ENCODE measurements at places on chromosomes 11 and 22. TPM values are rescaled to one million over a fixed set of nuclear protein-coding genes. Genes with fewer than 3 reads are reported as not detected.

DNA sequence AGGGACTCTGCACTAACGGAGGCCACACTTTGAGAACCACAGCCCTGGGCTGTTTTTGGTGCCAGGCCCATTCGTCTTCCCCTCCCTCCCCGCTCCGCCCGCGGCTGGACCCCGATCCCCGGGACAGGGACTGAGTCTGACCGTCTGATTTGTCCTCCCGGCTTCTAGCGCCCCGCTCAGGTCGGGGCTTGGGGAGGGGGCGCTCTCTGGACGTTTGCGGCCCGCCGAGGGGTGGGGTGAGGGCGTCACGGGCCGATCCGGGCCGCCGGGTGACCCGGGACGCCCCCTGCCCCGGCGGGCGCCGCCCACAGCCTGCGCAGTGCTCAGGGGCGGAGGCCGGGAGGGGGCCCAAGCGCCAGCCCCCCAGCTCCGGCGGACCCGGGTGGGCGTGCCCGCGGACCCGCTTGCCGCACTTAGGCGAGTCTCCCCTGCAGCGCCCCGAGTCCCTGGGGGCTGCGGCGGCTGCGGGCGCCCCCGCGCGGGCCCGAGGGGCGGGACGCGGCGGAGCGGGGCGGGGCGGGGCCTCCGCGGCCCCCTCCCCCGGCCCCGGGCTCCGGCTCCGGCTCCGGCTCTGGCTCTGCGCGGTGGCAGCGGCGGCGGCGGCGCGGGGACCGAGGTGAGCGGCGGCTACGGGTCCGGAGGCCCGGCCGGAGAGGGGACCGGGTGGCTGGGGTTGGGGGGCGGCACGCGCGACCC is 33.7 kb upstream of the PRR5 start:
- DNase-seq: no peak

- no peak for DNase-seq
Observed at GRCh38 chr11:85699957-85700741, 14.2 kb upstream of the CCDC89 start.

GRCh38 chr11:16825968-16826367 is 87.5 kb downstream of the C11orf58 start:
- no peak for DNase-seq

GRCh38 chr22:38753948-38754750 is 1.6 kb downstream of the SUN2 start:
- no peak for DNase-seq

DNA sequence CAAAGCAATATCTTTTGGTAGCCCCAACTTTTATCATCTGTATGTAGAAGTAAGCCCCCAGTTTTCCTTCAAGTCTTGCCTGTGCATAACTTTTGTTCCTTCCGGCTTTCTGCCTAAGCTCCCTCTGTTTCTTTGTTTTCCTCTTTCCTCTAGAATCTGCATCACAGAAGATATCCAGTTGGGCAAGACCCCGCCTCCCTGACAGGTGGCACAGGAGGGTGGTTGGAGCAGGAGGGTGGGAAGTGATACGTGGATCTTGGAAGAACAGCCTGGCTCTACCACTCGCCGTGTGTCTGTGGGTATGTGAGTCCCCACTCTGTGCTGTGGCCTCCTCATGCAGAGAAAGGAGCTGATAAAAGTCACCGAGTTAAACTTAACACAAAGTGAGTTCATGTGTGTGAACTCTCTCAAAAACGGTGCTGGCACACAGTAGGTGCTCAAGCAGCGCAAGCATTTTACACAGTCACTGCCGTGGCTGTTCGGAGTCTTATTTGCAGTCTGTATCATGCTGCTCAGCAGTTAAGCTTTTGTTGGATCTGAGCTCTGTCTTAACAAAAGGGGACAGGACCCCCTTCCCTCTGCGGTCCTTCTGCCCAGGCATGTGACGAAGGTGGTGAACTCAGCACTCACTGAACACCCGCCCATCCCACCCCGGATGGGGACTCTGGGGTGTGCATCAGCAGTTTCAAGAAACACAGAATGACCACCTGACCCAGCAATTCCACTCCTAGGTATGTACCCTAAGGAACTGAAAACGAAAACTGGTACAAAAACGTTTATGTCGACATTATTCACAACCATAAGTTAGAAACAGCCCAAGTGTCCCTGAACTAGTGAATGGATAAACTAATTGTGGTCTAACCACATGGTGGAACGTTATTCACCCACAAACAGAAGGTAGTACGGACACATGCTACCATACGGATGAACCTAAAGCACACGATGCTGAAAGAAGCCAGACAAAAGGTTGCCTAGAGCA is 249.1 kb downstream of the CTTN start:
- no peak for DNase-seq

Gene MMP13
- total RNA-seq: not detected

DNA sequence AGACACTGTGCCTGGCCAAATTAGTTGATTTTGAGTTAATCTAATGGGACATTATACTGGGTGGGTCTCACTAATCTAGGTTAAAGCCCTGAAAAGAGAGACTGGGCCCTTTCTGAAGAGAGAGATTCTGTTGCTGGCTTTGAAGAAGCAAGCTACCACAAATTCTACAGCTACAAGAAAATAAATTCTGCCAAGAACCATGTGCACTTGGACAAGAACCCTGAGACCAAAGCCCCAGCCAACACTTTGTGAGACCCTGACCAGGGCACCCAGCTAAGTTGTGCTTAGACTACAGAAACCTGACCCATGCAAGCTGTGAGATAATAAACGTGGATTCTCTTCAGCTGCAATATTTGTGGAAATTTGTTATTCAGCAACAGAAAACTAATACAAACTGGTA is 20.1 kb upstream of the SPON1 start:
- no peak for DNase-seq

DNA sequence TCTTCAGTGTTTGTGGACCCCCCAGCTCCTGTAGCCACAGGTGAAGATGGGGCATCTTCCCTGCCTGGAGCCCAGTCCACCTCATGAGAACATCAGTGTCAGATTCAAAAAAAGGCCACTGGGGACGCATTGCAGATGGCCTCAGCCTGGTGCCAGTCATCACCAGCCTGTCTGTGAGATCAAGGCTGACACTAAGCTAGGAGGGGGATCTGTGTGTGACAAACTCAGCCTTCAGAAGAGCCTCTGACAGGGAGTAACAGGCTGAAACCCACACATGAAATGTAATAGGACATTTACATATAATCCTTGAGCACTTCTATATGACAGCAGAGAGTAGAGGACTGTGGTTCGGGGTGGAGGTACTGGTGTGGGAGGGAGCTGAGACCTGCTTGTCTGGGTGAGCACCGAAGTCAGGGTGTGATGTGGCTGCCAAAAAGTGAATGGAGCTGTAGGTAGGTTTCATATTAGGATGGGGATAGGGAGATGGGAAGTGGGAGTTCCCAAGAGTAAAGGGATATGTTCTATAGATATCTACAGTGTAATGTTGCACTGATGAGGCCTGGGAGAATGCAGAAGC is 20.5 kb upstream of the CCDC134 start:
- DNase-seq: no peak

GRCh38 chr22:29073618-29074275 is 912 bp downstream of the KREMEN1 start:
- no peak for DNase-seq

DNA sequence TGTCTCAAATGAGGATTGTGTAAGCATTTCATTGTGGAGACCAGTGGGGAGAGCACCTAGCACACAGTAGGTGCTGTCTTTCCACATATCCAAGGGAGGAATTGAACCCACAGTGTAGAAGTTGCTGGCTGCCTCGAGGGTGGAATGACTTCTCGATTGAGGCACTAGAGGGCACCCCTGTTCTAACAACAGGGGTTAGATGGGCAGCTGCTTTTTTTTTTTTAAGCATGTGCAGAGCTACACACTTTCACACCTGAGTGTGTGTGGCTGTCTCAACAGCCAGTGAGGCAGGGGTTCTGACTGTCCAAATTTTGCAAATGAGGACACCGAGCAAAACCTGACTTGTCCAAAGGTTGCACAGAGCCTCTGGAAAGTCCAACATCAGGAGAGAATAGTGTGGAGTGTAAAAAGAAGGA is 118.2 kb upstream of the CRYBB3 start:
- DNase-seq: no peak

GRCh38 chr11:61142424-61142823 is 18.8 kb downstream of the VPS37C start:
- no peak for DNase-seq

- DNase-seq: peak; percentile 60
Observed at GRCh38 chr22:44200451-44200850, 19.7 kb downstream of the PARVG start.

Gene FOLR3
- total RNA-seq: 18.4 TPM

DNA sequence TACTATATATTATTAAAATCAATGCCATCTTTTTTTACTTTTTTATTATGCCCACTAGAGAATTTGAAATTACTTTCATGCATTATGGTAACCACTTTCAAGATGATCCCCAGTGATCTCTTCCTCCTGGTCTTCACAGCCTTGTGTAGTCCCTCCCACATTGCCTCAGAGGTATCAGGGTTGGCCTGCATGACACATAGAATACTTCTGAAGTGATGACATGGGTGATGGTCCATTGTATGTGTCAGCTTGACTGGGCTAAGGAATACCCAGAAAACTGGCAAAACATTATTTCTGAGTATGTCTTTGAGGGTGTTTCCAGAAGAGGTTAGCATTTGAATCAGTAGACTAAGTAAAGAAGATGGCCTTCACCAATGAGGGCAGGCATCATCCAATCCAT is 14.2 kb upstream of the ISX start:
- DNase-seq: no peak

GRCh38 chr11:79313530-79313913 is 127.3 kb downstream of the TENM4 start:
- no peak for DNase-seq

Gene KREMEN1
- 10.6 TPM for total RNA-seq

Gene GRK2
- 60.2 TPM for total RNA-seq

DNA sequence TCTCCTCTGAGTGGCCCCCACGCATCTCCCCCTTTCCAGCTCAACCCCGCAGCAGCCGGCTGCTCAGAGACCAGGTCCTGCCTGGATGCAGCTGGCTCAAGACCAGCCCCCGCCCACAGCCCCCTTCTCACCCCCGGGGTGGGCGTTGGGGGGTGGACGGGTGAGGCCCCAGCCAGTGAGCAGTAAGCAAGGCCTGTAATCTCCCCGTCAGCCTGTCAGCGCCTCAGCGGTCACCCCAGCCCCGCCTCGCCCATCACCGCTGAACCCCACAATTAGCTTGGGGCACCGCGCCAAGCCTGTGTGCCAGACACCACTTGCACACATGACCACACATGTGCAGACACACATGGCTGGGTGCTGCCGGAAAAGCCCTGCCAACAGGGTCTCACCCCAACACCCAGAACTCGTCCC is 5.9 kb downstream of the PLXNB2 start:
- no peak for DNase-seq

DNA sequence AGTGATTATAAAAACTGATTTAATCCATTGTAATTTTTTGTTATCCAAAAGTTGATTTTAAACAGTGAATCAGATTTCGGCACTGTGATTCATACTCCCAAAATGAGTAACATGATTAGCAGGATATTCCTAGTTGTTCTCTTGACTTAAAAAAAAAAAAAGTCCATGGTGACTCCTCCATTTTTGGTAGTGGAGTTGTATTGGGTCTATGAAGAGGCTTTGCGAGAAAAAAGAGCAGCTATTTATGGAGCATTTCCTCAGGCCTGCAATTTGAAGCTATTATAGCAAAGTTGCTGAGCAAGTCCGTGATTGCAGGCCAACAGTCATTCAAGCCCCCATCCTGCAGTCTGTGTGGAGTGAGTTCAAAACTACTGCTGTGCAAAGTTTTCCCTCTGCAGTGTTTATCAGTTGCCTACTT is 28.8 kb downstream of the YAP1 start:
- DNase-seq: no peak

Gene ATM
- total RNA-seq: 54.5 TPM

GRCh38 chr11:71371674-71372069 is 76.5 kb downstream of the DHCR7 start:
- no peak for DNase-seq

DNA sequence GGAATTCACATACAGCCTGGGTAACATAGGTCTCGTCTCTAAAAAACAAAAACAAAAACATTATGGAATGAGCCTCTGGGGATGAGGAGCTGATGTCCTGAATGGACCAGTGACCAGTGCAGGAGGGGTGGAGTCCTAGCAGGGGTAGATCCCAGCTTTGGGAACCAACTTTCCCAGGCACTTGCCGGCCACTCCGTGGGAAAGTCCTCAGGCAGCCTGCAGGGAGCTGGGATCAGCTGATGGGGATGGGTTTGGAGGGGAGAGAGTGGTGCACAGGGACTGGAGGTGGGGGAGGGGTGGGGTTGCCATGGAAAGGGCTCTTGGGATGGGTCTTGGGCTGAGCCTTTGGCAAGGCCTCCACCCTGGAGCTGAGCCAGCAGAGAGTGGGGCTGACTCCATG is 19.1 kb downstream of the MGAT3 start:
- DNase-seq: no peak

DNA sequence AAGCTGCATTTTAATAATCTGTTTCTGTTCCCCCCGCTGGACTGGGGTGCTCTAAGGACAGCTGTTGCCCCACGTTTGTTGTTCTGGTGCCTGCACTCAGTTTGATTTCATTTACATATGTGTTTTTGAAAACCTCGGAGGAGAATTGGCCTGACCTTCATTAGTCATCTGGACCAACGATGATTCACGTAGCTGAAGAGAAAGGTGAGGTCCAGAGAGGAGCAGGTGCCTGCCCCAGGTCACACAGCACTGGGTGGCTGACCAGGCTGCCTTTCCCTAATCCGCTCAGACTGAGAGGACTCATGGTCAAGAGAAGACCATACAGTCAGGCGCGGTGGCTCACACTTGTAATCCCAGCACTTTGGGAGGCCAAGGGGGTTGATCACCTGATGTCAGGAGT is 3.8 kb downstream of the CSDC2 start:
- no peak for DNase-seq

Gene EHF
- total RNA-seq: 0.22 TPM

Gene ACRV1
- not detected for total RNA-seq

Gene TRIM21
- 18.4 TPM for total RNA-seq

Gene SNU13
- total RNA-seq: 116 TPM

Gene C1QTNF5
- total RNA-seq: 52.9 TPM

GRCh38 chr11:35163702-35164496 is 24.9 kb downstream of the CD44 start:
- DNase-seq: no peak

- DNase-seq: no peak
Observed at GRCh38 chr11:117441146-117441975, 113.7 kb downstream of the CEP164 start.

GRCh38 chr11:108241330-108242037 is 18.6 kb downstream of the ATM start:
- DNase-seq: no peak

DNA sequence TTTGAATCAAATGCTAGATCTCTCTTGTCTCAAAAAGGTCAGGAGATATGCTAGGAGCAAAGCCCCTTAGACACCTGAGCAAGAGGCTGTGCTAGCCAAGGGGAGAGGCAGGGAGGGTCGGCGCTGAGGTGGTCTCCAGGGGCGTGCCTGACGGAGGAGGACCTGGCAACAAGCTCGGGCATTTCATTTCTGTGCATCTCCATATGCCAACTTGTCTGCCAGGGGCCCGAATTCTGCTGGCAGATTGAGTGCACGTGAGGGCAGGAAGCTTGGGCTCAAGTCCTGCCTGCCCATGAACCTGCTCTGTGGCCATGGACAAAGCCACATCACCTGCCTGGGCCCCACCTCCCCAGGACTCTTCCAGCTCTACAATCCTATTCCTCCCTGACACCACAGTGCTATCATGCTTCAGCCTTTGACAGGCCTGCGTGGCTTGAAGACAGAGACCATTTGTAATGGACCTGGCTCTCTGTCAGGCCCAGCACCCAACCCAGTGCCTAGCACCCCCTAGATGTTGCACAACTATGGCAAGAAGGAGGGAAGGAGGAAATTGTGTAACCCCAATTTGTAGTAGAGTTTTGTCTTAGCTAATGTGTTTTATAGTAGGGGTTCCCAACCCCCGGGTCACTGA is 16.3 kb upstream of the VSIG10L2 start:
- DNase-seq: no peak
